ENCODE measurements at places on chromosomes 1 and 21. TPM values are rescaled to one million over a fixed set of nuclear protein-coding genes. Genes with fewer than 3 reads are reported as not detected.
A peak's percentile ranks its signal among the peaks of the same experiment; 100 is the strongest.

- DNase-seq: no peak
These were observed 1.3 kb downstream of the TACSTD2 start for GRCh38 chr1:58575551-58576324.

The PTPN7 gene
- 1.8 TPM for total RNA-seq

GRCh38 chr1:244218220-244218619 lies 167.1 kb downstream of the ZBTB18 start:
- no peak for DNase-seq

DNA sequence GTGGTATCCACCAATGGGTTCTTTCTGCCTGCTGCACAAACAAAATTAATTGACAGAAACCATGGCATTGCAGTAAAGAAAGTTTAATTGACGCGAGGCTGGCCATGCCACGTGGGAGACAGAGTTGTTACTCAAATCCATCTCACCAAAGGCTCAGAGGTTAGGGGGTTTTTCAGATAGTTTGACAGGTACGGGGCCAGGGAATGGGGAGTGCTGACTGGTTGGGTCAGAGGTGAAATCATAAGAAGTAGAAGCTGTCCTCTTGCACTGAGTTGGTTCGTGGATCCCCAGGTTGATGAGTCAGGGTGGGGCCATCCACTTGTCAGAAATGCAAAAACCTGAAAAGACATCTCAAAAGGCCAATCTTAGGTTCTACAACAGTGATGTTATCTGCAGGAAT lies 941 bp upstream of the TBCE start:
- DNase-seq: no peak

DNA sequence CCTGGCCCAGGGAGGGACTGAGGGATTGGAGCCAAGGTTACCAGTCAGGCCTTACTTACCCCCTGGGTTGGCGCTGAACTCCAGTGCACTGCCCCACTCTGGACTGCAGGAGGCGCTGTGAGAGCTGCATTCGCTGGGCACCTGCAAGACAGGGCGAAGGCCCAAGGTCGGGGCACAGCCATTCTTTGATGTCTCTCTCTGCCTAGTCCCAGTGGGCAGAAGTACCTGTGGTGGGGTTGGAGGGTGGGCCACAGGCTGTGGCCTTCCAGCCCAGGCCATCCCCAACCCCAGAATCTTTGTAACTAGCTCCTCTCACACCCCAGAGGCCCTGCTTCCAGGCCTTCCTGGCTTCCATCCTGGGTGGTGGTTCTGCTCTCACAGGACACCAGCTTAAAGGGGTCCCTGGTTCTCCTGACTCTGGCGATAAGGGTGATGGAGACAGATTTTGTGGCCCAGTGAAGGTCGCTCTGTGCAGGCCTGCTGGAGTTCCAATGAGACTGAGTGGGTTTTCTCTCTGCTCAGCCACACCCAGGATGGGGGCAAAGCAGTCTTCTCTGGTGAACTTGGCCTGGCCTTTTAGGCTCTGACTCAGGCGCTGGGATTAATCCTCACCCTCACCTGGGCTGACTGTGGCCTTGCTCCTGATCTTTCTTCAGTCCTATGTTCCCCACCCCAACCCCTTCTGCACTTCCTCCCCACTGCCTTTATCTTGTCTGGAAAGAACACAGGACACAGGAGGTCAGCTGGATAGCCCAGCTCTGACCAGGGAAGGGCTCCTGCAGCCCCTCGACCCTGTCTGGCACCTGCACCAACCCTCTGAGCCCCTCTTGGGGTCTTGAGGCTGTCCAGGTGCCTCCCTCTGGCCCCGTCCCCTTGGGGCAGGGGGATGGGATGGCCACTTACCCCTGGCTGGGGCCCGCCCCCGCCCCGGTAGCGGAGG lies 954 bp downstream of the MYOG start:
- no peak for DNase-seq

GRCh38 chr1:27727126-27727525 lies 1.4 kb downstream of the FAM76A start:
- DNase-seq: no peak

The CELF3 gene
- total RNA-seq: 2.4 TPM

GRCh38 chr1:43315963-43316737 lies 15.4 kb downstream of the TIE1 start:
- no peak for DNase-seq

The SRSF4 gene
- 71.3 TPM for total RNA-seq

- no peak for DNase-seq
These were observed 83.3 kb downstream of the ETS2 start for GRCh38 chr21:38888991-38889561.

DNA sequence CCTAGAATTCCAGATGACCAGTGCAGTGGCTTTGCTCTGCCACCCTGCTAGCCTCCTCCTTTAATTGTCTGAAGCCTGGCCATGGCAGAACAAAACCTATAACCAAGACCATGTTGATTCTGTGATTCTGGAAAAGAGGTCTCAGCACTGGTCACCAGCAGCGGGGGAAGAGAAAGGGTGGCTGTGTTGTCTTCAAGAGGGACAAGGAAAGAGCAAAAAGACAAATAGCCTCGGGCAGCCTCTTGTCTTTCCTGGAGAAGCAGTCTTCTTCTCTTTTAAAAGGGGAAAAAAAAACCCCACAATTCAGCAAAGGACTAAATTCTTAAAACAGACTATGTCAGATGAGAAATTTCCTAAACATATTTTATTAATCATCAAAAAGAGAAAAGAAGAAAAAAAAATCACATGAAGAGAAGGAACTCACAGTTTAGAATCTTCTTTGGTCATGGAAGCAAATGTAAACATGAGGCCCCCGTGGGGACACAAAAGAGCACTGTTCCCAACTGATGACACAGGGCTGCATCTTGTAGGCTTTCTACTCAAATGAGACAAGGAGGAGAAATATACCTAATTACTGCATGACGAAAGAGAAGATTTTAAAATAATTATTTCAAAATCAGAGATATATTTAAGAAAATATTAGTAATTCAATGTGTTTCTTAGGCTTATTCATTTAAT lies 36.3 kb upstream of the RAP1GAP start:
- DNase-seq: no peak

The CDK18 gene
- total RNA-seq: 32.6 TPM

- DNase-seq: no peak
These were observed 17.3 kb downstream of the MAP10 start for GRCh38 chr1:232822530-232822929.

DNA sequence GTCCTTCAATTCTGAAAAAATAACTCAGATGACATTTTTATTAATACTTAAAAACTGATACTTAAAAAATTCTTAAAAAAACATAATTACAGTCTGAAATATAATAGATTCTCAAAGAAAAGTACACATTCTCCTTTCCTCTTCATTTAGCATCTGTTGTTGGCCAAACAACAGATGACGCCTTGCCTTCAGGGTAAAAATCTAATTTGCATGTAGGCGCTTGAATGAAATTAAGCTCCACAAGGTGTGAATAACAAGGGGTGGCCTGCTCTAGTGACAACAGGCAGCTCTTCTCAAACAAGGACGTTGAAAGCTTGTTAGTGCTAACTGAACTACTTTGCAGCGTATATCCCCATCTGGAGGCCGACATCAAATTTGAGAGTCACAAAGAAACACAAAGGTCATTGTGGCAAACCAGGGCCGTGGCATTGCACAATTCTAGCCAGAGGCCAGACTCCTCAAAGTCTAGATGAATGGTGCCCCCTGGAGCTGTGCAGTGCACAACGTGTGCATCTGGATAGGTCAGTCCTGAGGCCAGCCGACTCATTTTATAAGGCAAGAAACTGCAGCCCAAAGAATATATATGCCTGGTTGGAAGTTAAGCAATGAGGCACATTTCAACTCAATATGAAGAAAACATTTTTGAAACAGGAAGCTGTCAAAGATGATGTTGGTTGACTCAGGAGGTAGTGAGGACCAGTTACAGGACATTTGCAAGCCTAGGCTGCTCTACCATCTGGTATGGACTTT lies 459.2 kb upstream of the RUNX1 start:
- DNase-seq: peak; percentile 33

- no peak for DNase-seq
These were observed 100.9 kb downstream of the PEX14 start for GRCh38 chr1:10575616-10576015.

DNA sequence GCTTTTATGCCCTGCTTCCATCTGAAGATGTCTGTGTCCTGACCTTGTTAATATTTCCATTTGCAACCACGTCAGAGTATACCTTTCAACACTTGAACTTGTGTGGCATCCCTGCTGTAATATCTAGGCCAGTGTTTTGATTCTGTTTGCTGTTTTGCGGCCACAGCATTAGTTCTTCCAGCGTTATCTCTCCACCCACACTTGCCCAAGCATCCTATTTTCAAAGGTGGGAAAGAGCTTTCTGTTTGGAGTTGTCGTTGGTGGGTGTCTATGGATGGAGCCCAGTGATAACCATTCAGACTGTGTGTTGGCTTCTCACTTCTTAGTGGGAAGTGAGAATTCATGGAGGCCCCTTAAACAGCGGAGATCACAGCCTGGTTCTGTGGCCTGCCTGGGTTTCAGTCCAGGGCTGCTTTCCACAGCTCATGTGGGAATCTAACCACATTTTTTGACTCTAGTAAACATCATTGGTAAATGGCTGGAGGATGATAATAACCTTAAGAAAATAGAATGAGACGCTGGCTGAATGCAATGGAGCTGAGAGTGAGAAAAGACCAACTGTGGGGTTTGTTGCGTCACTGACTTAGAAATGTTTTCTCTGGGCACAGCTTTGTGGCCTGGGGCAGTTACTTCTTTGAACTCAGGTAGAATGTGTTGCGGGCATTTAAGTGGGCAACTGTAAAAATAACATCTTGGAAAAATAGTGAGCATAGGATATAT lies 7.6 kb downstream of the TENT5C start:
- no peak for DNase-seq

GRCh38 chr1:58500043-58500442 lies 46.5 kb downstream of the OMA1 start:
- no peak for DNase-seq

The MATN1 gene
- not detected for total RNA-seq

GRCh38 chr1:168372861-168373371 lies 92.2 kb downstream of the TBX19 start:
- DNase-seq: no peak

The TM2D1 gene
- 38.2 TPM for total RNA-seq

- no peak for DNase-seq
These were observed 792.0 kb downstream of the LTN1 start for GRCh38 chr21:28200726-28201125.

The TMEM39B gene
- total RNA-seq: 13.2 TPM

DNA sequence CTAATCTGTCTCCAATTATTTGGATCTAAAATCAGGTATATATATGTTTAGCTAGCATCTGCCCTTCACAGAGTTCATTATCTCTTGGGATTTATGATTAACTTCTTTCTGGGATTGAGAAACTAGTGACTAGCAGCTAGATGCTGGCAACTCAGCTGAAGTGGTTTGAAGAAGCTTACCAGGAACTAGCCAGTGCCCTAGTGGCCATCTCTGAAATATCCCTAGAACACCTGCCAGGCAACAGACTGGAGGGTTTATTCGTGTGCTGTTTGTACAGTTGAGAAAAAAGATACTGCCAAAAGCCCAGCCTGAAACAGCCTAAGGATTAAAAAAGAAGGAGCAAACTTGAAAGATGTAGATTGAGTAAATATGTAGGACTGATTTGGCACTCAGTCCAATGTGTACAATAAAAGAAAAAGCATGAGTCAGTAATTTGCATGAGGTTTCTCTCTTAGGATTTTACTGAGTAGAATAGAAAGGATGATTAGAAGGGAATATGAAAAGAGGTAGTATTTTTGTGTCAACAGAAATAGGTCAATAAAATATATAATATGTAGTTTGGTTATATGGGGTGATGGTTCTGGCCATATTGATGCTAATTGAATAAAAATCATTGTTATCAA lies 1144.6 kb upstream of the ADGRL2 start:
- no peak for DNase-seq

DNA sequence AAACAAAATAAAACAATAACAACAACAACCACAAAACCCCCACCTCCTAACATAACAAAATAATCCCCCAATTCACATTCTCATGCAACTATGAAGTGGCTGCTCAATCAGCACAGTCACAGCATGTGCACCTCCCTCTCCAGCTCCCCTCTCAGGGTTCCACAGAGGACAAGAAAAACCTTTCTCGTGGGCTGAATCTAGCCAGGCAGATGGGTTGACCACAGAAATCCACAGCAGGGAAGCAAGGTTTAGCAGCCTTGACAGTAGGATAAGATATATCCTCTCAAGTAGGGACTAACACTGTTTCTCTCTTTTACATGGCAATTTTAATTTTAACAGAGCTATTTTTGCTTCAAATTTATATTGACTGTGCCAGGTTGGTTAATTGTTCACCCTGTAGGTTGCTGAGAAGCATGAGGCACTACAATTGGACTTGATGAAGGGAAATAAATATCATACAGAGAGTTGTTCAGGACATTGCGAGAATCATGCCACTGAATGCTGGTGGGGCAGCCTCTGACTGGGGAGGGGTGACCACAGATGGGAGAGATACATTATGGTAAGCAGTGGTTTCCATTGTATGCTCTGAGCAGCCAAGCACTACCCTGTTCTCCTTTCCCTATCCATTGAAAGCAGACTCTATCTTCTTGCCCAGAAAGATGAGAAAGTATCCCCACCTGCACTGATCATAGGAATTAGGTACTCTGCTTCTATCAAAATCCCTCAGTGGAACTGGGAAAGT lies 535.1 kb downstream of the DPYD start:
- no peak for DNase-seq

The DCST1 gene
- total RNA-seq: not detected

DNA sequence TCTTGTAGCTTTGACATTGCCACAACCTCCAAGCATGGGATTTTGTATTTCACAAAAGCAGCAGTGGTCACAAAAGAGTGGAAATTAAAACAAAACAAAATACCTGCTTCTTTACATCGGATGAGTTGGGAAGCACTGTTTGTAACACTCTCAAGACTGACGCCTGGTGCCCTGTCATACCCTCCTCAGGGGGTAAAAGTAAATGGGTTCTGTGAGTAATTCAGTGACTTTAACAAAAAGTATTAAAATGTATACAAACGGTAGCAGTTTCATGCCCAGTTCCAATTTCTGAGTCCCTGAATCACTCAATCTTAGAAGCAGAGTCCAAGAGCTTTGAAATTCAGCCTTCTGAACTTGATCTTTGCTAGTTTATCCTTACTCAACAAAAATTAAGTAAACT lies 152.5 kb downstream of the TIAM1 start:
- no peak for DNase-seq

The SYNC gene
- total RNA-seq: 20.3 TPM

The MAP10 gene
- total RNA-seq: 2.1 TPM

DNA sequence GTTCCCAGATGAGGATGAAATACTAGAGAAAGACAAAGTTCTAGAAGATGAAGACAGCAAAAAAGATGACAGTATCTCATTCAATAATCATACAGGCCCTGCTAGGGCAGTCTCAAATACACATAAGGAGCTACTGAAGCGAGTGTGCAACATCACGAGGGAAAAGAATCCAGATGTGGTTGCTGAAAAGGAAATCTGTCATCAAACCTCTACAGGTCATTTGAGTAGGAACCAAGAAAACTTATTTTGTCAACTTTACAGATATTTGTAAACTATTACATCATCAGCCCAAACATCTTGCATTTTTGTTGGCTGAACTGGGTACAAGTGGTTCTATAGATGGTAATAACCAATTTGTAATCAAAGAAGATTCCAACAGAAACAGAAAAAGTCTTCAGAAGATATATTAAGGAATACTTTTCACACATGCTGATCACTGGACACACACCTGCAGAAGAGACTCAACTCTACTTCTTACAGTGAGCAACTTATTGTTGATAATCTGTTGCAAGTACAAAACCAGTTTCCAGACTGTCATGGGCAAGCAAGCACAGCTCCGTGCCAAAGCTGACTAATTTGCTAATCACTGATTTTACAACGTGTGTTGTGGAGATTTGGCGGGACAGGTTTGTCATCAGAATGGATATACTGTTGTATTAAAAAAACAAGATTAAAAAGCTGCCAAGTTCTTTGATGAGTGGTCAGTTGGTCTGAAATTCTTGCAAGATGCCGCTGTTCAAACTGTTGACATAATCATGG lies 42.1 kb downstream of the TRIM33 start:
- no peak for DNase-seq

- peak; percentile 71 for DNase-seq
These were observed 735 bp downstream of the NBL1 start for GRCh38 chr1:19644681-19645410.

Measured in left colon (tissue), 2 donors.